ENCODE measurements at places on chromosomes 11 and 22.
A peak's percentile ranks its signal among the peaks of the same experiment; 100 is the strongest.

GRCh38 chr11:79237091-79237490, 203.7 kb downstream of the TENM4 start:
- DNase-seq = no peak

- peak; percentile 6 for DNase-seq
Measured at GRCh38 chr11:14029971-14030920, 67.7 kb downstream of the SPON1 start.

DNA sequence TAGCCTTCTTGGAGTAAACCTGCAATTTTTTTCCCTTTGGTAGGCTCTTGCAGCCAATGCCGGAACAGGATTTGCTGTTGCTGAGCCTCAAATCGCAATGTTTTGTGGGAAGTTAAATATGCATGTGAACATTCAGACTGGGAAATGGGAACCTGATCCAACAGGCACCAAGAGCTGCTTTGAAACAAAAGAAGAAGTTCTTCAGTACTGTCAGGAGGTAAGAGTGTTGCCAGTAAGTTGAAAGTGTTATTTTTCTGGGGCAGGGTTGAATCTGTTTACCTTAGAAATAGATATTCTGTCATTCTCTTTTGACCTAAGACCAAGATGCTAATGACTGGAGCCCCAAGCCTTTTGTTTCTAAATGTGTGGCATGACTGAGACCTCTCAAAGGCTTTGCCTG, 39.7 kb downstream of the APLP2 start:
- no peak for DNase-seq

DNA sequence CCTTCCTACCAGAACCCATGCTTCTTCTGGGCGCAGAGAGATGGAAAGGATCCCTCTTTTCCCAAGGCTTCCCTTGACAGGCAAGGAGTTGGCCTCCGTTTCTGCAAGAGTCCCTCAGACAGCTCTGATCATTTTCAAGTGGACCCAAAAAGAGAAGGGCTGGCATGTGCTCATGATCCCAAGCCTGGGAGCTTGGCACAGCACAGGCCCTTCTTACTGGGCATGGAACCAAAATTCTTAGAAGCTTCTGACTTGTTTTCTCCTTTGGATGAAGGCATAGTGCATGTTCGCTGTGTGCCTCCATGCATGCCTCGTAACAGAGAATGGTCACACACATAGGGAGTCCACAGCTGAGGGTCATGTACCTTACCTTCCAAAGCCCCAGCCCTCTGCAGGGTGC, 449.6 kb downstream of the MIAT start:
- no peak for DNase-seq

GRCh38 chr11:3186166-3186953, 21.2 kb upstream of the OSBPL5 start:
- no peak for DNase-seq

GRCh38 chr11:67272327-67273259, 6.3 kb downstream of the GRK2 start:
- DNase-seq = no peak
